Activated CD4-positive, alpha-beta T cell treated with anti-CD3 and anti-CD28 coated beads, Interleukin-2, amount 50 U/mL, for 1 hour (primary cell): ENCODE measurements at places on chromosomes 2 and 18.

- no peak for DNase-seq
Measured at GRCh38 chr2:191885098-191885497, 38.2 kb upstream of the CAVIN2 start.

- DNase-seq: no peak
Measured at GRCh38 chr2:147456779-147457178, 388.1 kb upstream of the ACVR2A start.

DNA sequence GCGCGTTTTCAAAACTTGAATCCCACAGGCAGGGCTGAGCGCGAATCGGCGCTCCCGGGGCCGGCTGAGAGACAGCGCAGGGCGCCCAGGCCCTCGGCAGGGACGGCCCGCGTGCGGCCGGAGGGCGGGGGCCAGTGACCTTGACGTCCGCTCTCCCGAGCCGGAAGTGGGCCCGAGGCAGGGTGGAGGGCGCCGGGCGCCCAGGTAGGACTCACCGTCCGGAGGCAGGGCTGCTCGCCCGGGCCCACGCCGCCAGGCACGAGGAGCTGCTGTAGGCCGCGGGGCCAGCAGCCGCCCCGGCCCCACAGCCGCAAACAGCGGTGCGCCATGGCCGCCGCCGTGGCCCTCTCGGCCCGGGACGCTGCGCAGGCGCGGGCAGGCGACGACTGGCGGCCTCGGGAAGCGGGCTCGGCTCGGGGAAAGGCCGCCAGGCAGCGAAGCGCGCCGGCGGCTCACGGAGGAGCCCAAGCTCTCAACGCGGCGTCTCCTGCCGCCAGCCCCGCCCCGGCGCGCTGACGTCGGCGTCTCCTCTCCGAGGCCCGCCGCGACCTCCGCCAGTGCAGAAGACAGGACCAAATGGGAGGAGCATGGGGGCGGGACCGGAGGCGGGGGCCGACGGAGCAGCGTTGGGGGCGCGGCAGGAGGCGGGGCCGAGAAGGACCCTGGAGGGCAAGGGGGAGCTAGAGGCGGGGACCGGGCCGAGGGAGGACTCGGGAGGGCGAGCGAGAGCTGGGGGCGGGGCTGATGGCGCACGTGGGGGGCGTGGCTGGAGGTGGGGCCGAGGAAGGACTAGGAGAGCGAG, at the start of gene AFG3L2:
Gene AFG3L2 (minus strand): TSS at position 474 of the 802 bp plus-strand sequence. CDS start 145 bp downstream, at position 329.
- peak; percentile 100 for DNase-seq

DNA sequence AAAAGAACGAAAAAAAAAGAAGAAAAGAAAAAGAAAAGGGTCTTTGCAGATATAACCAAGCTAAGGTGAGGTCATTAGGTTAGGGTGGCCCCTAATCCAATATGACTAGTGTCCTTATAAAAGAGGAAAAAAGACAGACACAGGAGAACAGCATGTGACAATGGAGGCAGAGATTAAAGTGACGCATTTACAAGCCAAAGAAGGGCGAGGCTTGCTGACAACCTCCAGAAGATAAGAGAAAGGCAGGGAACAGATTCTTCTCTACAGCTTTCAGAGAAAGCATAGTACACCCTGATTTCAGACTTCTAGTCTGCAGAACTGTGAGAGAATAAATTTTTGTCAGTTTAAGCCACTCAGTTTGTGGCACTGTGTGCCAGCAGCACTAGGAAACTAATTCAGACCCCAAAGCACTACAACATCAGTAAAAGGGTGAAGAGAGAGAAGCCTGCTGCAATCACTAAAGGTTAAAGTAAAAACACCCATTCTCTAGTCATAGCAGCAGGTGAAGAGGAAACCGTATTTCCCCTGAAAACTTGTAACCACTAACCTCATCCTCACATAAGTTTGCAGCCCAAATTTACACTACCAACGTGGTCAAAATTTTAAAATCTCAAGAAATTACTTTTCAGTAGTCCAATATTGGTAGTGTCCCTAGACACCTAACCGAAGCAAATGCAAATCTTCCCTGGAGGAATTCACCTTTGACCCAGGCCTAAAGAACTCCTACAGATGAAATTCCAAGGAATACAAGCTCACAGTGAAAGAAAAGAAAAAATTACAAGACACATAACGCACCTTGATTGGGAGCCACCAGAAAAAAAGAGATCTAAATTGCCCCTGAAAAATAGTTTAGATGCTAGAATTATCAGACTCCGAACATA, 17.5 kb downstream of the REEP1 start:
- DNase-seq: no peak

- DNase-seq: no peak
Measured at GRCh38 chr2:263022-263738, 652 bp downstream of the SH3YL1 start.

DNA sequence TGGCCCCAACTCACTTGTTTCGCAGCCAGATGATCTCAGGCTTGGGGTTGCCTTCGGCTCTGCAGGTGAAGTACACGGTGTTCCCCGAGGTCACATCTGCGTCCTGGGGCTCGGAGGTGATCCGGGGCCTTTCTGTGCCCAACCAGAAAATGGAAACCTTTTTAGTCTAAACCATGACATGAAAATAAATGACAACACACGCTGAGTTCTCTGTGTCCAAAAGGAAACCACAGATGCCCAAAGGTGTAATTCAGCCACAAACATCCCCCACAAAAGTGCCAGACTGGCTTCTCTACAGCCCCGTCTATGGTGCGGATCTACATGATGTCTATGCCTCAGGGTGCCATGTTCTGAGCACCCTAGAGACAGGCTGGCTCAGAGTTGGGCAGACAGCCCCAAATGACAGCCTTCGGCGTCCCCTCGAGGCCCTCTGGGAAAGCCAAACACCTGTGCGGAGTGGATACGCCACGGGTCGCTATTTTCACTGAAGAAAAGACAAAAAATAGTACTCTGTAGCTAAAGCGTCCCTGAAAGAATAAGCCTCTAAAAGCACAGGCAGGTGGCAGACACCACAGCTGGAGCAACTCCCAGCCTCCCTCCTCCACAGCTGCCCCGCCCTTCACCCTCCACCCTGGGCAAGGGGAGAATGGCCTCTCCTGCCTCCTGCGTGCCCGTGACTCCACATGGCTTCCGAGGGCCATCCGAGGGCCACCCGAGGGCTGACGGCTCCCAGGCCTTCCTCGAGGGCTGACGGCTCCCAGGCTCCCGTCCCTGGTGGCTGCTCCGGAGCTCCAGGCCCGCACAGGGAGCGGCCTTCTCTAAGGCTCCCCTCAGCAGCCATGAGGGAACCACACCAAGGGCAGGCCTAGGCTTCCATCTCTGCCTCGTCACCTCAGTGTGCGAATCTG, 67.1 kb downstream of the PXDN start:
- no peak for DNase-seq

DNA sequence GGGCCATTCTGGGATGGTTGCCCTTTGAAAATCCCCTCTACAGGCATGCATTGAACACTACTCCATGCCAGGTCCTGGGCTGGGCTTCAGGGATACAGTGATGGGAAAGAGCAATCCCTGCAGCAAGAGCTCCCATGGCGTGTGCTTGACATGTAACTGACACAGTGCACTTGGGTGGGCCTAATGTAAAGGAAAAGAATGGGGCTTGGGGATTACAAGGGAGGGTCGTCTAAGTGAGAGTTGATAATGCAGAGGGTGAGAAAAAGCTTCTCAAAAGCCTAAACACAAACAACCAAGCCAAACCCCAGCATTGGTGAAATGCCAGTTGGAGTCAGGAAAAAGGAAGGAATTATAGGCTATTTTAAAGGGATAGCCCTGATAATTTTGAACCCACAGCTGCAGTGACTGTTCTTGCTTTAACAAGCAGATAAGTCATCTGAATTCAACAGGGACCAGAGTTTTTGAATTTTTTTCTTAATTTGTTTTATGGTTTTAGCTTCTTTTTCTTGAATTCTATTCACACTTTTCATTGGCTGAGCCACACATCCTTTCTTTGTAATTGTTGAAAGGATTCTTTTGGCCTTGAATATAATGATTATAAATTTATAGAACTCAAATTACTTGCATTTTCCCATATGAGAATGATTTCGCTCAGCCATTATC, 308.7 kb downstream of the LPIN1 start:
- DNase-seq: no peak

DNA sequence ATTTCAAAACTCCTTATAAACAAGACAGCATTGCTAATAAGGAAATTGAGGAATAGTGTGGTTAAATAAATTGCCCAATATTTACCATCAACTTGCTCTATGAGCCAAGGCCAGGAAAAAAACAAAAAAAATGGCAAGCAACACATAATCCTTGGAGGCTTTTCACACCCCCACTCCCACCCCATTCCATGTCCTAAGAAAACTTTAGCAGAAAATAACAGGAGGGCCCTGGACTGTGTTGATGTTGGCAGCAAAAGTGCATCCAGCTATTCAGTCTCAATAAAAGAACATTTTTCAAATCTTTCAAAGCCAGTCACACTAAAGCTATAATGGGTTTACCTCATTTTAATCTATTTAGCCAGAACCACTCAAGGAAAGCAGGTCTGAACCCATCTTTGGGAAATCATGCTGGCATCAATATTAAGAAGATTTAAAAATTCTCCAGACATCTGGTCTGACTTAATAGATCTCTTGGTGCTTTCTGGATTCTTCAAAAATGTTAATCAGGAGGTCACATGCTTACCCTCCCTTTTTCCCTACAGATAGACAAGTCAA, 34.6 kb upstream of the STK17B start:
- no peak for DNase-seq

GRCh38 chr18:31489311-31489710, 8.7 kb upstream of the DSG2 start:
- DNase-seq: no peak

DNA sequence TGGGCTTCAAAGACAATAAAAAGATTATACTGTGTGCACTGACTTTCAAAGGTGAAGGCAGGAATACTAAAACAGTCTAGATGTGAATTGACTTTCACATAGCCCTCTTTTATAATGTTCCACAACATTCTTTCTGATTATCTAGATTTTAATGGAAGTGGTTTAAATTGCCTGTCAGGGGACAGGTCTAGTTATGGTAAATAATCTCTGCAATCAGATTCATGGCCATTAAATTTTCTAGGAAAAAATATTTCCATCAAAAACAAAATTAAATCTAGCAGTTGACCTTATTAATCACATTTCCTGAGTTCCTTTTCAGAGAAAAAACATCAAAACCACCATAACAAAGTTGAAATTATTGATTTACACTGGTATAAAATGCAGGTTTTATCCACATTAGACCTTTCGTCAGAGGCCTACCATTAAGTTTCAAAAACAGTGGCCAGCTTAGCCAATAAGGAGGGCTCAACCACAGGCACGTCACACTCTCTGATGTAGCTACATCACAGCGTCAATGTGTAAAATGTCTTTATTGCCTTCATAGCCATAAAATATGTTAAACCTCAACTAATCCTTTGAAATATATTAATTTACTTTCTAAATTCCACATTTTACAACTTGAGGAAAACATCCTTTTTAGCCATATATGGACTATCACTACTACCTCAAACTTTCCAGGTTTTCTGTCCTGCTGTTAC, 79.4 kb downstream of the NOL10 start:
- DNase-seq: no peak

- DNase-seq: no peak
Measured at GRCh38 chr2:164784376-164784775, 57.2 kb downstream of the COBLL1 start.

GRCh38 chr2:95372216-95372829, 30.2 kb upstream of the FAHD2A start:
- DNase-seq: no peak

DNA sequence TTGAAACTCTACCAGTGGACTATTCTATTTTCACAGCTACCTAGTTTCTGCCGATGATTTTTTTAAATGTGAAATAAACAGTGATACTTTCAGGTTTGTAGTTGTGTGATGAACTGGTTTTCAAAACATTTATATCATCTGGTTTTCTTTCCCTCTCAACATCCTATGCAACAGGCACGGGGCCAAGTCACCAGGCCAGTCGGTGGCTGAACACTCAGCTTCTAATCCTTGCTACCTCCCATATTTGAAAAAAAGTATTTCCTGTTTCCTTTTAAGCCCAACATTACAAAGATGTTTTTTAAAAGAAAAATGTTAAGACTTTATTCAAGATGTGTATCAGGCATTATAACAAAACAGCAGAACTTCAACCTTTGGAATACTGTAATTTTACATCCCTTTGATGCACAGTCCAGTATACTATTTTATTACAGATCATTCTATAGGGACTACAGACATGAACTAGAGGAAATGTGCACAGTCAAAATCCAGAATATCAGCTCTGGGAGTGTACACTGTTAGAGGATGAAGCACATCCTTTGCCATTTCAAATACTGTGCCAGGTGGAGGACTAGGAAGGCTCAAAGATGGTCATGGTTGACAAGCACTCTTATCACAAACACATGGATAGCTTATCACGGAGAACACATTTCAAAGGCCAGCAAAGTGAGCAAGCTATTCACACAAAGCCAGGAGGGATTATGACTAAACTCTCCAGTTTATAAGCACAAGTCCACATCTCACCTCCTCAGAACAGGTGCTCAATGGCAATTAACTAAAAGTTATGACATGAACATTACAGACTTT, 14.6 kb downstream of the MRPL35 start:
- no peak for DNase-seq

DNA sequence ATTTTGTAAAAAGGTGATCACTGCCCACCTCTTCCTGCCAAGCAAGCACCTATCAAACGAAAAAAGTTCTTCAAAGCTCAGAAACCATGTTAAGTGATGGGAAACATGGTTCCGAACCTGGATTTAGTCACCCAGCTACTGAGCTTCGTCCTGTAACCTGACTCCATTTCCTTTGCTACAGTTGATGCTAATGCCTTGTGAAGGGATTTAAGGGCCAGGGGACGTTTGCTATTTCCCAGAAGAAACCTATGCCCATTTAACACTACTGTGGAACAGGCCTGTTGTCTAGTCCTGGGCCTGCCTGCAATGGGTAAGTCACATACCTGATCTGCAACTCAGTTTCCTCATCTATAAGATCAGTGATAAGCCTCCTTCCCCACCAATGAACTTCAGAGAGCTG, 14.8 kb downstream of the SERPINE2 start:
- no peak for DNase-seq

- no peak for DNase-seq
Measured at GRCh38 chr2:240591226-240591625, 4.7 kb downstream of the CAPN10 start.

DNA sequence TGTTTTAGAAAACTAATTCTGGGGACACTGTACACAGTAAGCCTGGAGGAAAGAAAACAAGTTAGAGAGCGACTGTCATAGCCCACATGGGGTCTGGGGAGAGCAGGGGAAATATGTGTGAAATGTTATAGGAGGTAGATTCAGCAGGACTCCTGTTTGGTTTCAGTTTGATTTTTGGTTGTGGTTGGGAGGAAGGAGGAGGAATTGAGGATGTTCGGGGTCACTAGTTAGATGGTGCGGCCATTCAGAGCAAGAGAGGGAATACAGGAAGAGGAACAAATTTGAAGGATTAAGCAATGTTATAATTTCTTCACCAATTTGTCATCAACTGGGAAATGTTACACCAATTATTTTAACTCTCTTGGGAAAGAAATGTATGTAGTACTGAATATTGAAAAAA, 25.1 kb downstream of the TTC39C start:
- DNase-seq: no peak

DNA sequence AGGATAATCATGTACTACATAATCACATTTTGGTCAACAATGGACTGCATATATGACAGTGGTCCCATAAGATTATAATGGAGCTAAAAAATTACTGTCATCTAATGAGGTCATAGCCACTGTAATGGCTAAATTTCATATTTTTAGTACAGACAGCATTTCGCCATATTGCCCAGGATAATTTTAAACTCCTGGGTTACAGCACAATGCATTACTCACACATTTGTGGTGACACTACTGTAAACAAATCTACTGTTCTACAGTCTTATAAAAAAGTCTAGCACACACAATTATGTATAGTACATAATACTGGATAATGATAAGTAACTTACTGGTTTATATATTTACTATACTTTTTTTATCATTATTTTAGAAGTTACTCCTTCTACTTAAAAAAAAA, 12.8 kb downstream of the EIF2AK2 start:
- DNase-seq: no peak

GRCh38 chr2:15890124-15890754, 50.1 kb upstream of the MYCN start:
- no peak for DNase-seq
